ENCODE measurements at places on chromosomes 3 and 15.

DNA sequence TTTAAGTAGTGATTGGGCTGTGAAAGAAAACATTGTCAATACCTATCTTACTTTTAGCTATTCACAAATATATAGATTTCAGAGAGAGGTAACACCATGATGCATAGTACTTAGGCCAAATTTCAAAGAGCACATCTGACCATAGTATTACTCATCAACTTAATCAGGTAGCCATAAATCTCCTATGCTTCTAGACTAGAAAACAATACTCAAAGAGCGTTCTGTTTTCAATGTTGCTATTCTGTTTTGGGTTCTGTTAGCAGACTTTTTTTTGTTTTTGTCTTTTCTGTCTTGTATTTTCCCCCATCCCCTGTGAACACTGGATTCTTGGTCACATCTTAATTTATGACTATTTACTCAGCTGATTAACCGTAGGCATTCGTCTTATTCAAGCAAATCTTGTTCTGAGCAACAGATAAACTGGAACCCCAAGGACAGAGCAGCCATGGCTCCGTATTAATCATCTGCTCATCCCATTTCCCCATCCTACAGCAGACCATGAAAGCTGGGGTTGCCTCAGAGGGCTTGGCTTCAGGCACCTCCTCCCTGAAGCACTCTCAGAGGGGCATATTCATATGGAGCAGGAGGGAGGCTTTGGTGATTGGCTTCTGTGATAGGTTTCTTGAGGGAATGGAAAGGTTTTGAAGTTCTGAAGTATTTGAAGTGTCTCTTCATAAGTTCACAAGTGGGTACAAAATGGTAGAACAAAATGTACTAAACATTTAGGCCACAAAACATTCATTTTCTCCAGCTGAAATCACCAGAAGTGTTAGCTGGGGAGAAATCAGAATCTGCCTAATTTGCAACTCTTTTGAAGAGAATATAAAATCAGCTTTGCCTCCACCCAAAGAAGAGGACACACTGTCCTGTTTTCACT lies 105.3 kb downstream of the TNIK start:
- no peak for DNase-seq

GRCh38 chr3:14211621-14212020 lies 33.0 kb downstream of the LSM3 start:
- DNase-seq, result no peak

- peak; percentile 17 for DNase-seq
Observed at GRCh38 chr3:197458179-197458707, 97.5 kb downstream of the BDH1 start.

- peak; percentile 57 for DNase-seq
Observed at GRCh38 chr3:47780741-47781684, 680 bp downstream of the SMARCC1 start.

DNA sequence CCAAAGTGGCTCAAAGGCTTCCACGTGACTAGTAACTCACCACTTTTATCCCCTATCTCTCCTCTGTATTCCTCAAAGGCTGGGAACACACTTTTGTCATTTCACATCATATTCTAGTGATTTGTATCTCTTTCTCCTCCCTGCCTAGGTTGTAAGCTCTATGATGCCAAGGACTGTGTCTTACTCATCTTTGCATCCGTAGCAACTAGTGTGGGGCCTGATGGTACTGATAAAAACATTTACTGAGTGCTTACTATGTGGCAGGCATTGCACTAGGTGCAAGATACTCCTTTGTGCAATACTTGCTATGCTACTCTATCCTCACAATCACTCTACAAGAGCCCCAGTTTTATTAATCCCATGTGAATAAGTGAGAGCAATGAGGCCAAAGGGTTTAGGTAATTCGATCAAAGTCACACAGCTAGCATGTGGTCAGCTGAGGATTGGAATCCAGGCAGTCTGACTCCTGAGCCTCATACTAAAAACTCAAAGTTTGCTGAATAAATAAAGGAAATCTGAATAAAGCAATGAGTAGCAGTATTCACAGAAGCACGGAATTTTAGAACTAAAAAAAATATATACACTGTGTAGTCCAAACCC lies 342.6 kb upstream of the ICE2 start:
- no peak for DNase-seq

GRCh38 chr15:85979929-85980328 lies 99.7 kb upstream of the AGBL1 start:
- no peak for DNase-seq

- DNase-seq, result no peak
Observed at GRCh38 chr3:186593862-186594261, 19.0 kb upstream of the AHSG start.

GRCh38 chr3:47324278-47324865 lies 41.6 kb downstream of the KLHL18 start:
- DNase-seq, result peak; percentile 27

DNA sequence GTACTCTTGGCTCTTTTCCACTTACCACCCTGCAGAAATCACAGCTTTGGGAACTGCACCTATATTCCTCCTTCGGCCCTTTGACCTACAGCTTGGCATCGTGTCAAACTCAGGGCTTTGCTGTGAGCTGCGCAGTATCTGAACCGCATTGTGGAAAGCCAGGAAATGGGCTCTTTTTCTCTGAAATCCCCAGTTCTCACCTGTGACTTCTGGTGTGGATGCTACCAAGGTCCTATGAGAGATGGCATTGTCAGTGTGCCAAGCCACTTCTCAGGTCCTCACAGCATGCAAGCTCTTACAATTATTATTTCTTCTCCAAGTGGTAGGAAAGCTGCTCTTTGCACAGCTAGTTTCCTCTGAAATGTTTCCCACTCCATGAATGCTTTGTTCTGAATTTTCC lies 450.6 kb upstream of the TBL1XR1 start:
- peak; percentile 20 for DNase-seq

DNA sequence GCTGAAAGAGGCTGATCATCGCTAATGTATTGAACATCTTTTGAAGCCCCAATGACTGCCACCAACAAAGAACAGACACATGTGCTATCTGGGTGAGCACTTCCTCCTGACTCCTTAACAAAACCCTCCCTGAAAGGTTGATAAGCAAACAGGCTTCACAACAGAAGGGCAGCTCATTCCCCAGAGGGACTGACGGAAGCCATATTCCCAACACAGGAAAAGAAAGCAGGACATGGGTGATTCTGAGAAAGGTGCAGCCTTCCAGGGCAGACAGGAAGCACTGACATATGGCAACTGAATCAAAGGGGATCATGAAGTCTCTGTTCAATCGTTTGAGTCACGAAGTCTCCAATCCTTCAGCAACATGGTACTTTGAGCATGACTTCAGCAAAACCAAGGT lies 929.0 kb downstream of the MCTP2 start:
- no peak for DNase-seq

DNA sequence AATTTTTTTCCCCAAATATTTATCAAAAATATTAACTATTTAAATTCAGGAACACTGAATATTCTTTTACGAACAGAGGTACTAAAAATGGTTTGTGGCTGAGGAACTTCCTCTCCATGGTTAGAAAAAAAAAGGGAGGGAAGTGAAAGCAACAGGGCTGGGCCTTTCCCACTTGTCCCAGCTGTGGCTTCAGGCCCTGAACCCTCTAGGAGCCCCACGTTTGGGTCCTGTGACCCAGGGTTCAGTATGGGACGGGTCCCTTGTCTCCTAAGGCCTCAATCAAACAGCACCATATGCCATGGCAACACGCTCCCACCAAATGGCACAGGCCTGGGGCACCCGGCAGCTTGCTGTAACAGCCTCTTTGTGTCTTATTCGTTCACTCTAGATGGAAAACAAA lies 32.4 kb downstream of the POC1A start:
- no peak for DNase-seq

DNA sequence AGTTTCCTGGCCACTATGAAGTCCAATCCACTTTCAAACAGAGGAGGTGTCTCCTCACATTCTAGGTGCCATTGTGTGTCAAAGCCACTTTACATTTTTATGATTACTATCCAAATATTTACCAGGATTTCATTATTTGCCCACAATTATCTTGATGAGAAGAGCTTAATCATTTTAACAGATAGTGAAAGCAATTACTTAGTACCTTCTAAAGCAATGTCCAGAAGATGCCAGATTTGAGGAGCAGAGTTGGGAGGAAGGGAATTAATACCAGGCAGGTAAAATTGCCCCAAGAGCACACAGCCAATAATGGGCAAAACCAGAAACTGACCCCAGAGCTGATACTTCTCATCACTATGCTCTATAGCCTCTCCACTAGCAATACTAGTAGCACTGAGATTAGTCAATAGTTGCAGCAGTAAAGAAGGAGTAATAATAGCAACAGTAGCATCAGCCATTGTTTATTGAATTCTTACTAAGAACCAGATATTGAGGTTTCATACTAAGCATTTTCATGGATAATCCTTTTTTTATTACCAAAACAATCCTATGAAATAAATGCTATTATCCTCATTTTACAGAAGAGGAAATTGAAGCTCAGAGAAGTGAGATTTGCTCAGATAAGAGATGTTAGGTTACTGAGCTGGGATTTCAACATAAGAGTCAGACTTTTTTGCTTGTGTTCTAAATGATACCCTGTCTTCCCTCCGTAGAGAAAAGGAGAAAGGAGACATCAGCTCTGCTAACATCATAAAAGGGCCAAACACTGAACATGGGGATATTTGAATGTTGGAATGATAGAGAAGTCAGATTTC lies 509.3 kb upstream of the CFAP20DC start:
- DNase-seq, result no peak

GRCh38 chr3:35800960-35801459 lies 161.7 kb downstream of the ARPP21 start:
- no peak for DNase-seq

DNA sequence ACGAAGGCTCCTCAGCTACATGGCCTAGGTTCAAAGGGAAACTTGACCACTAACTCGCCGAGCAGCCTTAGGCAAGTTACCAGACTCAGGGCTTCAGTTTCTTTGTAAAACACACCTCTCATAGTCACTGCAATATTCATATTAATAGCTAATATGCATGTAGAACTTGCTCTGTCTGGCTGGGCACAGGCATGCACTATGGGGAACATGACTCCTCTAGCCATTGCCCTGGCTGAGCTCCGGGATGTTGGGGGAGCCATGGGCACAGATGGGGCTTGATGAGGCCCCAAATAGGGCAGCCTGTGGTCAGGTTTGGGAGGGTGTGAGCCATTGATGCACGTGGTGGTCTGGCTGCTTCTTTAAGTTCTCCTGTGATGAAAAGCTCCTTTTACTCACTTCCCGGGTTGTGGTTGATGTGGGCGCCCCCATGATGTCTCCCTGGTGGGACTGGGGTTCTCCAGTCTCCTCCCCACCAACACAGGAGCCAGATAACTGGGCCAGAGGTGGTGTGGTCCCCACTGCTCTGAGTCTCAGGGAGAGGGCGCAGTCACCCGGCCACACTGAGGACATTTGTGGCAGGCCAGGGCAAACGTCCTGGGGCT lies 29.4 kb upstream of the DUSP7 start:
- DNase-seq, result no peak

DNA sequence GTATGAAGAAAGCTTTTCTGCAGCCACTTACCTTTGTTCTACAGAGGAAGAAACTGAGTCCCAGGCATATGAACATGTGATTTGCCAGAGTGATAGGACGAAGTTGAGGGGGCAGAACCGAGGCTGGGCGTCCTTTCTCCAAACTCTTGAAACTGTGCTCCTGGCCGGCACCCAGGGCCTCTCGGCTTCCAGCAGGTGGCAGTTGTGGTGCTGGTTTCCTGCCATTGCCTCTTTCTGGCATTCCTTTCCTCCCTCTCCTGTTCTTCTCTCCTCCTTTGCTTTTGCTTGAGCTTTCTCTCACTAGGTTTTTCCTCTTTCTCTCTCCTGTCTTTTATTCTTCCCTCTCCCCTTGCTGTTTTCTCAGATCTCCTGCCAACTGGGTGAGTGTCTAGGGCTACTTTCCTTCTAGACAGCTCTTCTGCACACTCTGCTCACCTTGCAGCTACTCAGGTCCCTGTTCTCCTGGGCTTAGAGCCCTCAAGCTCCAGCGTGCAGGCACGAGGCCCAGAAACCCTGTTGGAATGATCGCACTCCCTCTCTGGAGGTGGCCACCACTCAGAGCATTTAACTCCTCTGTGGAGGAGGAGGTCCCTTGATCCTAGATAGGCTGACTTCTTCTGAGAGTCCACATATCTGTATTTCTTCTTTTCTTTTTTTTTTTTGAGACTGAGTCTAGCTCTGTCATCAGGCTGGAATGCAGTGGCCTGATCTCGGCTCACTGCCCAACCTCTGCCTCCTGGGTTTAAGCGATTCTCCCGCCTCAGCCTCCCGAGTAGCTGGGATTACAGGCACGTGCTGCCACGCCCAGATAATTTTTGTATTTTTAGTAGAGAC lies 26.2 kb downstream of the TRAK1 start:
- DNase-seq, result no peak

DNA sequence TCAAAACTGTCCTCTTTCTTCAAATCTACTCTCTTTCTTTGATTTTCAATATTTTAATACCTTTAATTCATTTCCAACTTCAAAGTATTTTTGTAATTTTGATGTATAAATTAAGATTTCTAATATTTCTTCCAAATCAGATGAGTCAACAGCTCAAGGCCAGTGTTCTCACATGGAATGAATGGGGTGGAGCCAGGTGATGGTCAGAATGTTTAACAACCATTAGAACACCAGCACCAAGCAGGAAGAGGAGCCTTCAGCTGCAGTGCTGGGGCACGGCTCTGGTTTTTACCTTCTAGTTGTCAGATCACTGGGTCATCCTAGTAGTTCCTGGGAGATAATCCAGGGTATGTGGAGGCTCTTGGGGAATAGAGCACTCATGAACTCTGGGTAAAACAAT lies 494.5 kb upstream of the PDZRN3 start:
- no peak for DNase-seq

DNA sequence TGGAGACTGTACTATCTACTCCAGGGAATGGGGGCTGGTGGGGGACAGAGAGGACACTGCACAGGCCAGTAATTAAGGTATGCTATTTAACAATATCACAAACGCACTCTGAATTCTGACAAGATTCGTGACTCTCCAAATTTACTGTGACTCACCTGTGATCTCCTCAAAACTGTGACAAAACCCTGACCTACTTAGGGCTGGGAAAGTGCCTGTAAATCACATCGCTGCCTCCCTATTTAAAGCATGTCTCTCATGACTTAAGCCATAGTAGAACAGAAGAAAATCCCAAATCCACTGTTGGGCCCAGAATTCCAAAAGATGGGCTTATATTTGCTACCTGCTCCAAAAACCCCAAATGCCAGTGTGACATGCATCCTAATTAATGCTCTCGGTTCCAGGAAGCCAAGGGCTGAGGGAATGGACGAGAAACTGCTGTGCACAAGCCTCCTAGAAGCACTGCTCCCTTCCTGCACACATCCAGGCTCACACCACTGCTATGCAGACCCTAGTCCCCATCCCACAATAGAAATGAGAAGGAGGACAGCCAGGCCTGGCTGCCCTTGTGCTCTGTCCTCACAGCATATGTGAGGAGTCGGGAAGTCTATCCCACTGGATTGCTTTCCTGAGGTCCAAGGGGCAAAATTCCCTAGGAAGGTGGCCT lies 187.7 kb upstream of the CHRNA7 start:
- no peak for DNase-seq

DNA sequence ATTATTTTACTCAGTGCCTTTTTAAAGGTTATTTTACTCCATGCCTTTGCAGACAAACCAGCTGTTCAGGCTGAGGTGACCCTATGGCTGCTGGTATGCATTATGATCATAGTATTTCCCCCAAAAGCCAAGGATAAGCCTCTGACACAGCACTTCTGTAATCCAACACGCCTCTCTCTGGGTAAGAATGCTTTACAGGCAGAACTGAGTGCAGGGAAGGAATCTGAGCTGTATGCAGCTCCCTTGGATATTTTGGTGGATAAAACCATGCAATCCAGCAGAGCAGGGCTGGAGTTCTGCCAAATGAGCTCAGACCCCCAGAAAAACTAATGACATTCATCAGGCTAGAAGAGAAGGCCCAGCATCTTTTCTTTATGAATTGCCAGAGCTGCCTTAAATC lies 11.7 kb upstream of the MAP1A start:
- no peak for DNase-seq

- DNase-seq, result no peak
Observed at GRCh38 chr3:138468886-138469285, 34.5 kb downstream of the ESYT3 start.

Measured in CD4-positive, alpha-beta T cell (primary cell).